ENCODE measurements at places on chromosomes 12 and 14.

DNA sequence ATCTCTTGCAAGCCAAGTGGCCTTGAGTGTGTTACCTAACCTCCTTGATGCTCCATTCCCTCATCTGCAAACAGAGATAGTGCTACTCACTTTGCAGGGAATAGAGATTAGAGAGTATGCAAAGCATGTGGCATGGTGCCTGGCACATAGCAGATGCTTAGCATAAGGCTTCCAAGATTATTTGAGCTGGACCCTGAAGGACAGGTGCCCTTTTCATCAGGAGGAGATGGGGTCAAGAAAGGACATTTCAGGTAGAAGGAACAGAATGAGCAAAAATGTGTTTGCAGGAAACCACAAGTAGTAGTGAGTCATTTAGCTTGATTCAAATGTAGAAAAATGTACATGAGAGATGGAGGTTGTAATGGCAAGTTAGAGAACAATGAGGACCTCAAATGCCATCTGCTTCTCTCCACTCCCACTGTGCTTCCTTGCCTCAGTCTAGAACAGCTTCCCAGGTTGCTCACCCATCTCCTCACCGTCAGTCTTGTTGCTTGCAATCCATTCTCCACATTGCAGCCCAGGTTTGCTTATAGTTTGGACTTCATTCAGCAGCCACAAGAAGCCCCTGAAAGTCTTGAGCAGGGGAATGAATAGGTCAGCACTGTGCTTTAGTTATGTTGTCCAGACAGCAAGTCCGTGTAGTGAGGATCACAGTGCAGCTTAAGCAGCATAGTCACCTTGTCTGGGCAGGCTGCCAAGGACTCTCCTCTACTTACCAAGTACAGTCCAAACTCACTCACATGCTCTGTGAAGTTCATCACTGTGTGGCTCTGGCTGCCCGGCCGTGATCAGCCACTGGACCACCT, 536.3 kb upstream of the CCDC196 start:
- no peak for DNase-seq

- no peak for DNase-seq
These were observed 405.8 kb upstream of the RGS6 start for GRCh38 chr14:71526388-71526787.

GRCh38 chr12:58105225-58106119, 164.1 kb downstream of the ATP23 start:
- DNase-seq, result no peak

DNA sequence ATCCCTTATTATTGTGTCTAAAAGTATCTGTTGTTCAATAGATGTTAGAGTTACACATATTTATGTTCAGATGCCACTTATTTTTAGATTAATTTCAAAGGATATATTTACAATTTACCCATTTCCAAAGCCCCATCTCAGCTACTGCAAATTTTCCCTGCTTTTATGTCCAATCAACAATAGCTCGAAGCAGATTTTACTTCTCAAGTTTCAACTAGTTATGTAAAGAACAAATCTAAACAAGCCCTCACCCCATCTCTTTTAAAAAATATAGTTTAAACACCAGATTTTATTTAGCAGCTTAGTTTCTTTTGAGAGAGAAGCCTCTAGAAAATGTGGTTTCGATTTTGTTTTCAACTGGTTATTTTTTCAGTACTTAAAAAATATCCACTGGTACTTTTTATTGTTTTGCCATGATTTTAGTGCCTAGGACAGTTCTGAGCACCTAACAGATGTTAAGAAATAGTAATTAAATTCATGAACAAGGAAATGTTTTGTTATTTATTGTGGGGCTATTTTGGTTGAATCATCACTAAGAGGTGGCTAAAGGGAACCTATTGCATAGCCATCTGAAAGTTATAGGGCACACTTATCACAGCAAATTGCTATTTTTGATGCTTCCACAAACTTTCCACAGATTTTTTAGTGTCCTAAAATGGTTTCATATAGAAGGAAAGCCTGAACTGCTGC, 96.2 kb upstream of the BMP4 start:
- no peak for DNase-seq

DNA sequence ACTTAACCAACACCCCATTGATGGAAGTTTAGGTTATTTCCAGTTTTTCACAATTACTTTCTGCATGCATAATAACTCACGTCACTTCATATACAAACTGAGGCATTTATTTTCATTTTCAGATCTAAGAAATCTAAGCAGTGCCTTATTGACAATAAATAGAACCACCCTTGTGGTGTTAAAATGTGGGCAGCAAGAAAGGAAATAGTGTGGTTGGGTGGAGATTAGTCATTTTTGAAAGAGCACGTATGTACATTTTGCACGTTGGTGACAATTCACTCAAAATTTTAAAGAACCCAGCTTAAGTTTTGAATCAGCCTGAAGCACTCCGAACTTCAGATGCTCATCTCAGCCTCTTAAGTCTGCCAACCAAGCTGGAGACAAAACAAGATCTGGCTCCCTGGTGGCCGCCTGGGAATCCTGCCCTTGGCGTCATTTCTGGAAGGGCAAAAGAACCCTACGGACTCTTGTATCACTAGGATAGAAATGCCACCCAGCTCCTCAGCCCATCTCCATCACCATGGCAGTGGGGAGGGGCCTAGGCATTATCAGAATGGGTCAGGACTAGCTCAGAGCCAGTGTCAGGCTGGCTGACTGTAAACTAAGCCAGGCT, 89.5 kb upstream of the BCL2L14 start:
- peak; percentile 23 for DNase-seq

DNA sequence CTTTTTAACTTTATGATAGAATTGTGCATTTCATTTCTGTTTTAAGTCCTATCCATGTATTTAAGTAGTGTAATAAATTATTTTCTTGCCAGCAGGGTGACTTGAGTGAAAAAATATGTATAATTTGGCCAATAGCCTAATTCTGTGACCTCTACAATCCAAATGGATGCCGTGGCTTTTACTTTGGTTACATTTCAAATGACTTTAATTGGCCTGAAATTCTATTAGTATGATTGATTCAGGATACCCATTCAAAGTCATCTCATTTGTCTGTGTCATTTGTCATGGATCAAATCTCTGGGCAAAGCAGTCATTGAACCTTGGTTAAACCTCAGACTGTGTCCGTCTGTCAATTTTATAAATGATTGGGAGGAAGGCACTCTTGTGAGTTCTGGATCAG, 29.6 kb downstream of the CRADD start:
- DNase-seq, result no peak

DNA sequence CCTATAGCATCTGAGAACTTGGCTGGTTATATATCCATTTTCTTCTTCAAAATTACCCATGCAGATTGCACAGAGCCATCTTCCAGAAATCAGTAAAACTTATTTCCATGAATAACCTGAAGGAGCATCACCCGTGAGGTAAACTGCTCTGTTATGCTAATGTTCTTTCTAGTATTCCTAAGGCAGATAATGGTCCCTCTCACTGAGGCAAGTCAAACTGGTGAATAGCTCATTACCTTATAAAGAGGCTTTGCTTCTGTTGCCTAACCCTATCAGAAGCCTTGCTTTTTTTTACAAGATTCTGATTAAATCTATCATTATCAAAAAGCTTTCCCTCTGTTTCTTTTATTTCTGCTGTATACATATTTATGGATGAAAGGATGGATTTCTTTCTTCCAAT, 307.6 kb upstream of the FLRT2 start:
- no peak for DNase-seq

- no peak for DNase-seq
These were observed 25.2 kb downstream of the PMCH start for GRCh38 chr12:102172436-102172835.

DNA sequence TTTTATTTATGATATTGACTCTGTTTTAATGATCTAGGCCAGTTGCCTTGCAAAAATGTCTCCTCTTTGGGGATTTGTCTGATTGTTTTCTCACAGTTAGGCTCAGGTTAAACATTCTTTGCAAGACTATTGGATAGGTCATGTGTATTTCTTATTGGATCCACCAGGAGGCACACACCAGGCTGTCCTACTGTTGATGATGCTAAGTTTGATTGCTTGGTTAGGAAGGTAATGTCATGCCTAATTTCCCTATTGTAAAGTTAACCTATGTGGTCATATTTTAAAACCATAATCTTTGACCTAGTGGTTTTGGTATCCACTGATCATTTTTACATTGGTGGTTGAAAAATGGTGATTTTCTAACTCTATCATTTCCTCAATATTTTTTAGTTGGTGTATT, 137.1 kb downstream of the BRMS1L start:
- DNase-seq, result no peak

DNA sequence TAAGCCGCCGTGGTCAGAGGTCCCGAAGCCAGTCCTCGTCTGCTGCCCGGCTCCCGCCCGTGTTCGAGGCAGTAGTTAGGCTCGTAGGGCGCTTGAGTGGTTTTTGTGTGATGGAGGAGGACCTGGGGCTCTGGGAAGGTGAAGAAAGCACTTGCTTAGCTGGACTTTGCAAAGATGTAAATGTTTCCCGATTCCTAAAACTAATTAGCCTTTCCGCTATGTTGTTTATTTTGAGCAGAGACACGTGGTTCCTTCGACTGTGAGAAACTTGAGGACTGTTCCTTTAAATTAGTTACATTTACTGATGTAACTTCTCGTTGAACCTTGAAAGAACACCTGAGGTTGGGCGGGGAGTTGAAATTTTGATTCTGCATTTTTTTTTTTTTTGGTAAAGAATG, 33.9 kb downstream of the MIA2 start:
- DNase-seq, result no peak

GRCh38 chr14:91216731-91217226, 27.7 kb downstream of the GPR68 start:
- DNase-seq, result no peak

- peak; percentile 12 for DNase-seq
These were observed 76.4 kb upstream of the FOXN3 start for GRCh38 chr14:89493406-89493805.

Measured in B cell (primary cell).